ENCODE measurements at places on chromosomes 16 and 17.

GRCh38 chr17:72205357-72205756, 84.5 kb downstream of the SOX9 start:
- DNase-seq, result no peak

- DNase-seq, result no peak
These were observed 4.6 kb downstream of the CARMIL2 start for GRCh38 chr16:67649494-67649931.

GRCh38 chr16:3745751-3746355, 28.5 kb upstream of the TRAP1 start:
- no peak for DNase-seq

DNA sequence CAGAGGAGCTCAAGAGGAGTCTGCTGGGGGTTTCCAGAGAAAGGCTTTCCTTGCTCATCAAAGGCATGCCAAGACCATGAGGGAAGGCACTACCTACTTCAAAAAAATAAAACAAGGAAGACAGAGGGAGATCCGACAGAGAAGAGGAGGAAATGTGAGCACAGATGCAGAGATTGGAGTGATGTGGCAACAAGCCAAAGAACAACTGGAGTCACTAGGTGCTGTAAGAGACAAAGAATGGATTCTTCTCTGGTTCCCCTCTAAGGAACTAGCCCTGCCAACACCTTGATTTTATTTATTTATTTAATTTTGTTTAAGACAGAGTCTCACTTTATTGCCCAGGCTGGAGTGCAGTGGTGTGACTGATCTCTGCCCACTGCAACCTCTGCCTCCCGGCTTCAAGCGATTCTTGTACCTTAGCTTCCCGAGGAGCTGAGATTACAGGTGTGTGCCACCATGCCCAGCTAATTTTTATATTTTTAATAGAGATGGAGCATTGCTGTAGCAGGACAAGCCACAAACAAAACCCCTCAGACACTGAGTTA, 13.8 kb upstream of the ACSF2 start:
- DNase-seq, result no peak

- DNase-seq, result no peak
These were observed 20.6 kb downstream of the SLC38A10 start for GRCh38 chr17:81274471-81274855.

DNA sequence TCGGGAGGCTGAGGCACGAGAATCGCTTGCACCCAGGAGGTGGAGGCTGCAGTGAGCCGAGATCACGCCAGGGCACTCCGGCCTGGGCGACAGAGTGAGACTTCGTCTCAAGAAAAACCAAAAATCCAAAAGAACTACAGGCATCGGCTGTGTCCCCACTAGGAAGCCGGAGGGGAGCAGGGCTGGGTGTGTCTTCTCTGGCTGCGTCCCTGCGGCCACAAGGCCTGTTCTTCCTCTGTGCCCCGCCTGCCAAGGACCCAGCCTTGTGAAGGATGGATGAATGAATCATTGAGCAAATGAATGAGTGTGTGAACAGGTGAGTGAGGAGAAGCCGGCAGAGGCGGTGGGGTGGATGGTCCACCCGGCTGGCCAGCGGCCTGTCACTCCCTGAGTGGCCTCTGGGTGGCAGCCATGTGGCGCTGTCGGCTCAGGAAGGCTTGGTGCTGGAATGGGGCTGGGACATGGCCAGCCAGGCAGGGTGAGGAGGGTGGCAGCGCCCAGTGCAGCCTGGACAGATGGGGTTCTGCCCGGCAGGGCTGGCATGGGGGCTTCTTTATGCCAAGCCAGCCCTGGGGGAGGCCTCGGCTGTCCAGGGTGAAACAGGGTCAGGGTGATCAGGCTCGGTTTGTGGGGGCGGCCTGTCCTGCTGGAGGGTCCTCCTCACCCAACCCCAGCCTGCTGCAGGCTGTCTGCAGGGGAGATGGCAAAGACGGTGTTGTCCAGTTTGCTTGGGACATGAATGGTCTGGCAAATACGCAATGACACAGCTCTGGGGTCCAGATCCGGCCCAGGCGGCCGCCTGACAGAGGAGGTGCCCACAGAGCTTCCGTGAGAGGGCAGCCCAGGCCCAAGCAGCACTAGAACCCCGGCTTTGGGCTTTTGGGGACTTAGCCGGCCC, 21.7 kb downstream of the SLC25A10 start:
- no peak for DNase-seq

- no peak for DNase-seq
These were observed 4.1 kb downstream of the ICAM2 start for GRCh38 chr17:64016231-64016784.

- no peak for DNase-seq
These were observed 97.1 kb upstream of the HS3ST3A1 start for GRCh38 chr17:13698832-13699231.

- DNase-seq, result no peak
These were observed 2.8 kb upstream of the FUS start for GRCh38 chr16:31177136-31177535.

DNA sequence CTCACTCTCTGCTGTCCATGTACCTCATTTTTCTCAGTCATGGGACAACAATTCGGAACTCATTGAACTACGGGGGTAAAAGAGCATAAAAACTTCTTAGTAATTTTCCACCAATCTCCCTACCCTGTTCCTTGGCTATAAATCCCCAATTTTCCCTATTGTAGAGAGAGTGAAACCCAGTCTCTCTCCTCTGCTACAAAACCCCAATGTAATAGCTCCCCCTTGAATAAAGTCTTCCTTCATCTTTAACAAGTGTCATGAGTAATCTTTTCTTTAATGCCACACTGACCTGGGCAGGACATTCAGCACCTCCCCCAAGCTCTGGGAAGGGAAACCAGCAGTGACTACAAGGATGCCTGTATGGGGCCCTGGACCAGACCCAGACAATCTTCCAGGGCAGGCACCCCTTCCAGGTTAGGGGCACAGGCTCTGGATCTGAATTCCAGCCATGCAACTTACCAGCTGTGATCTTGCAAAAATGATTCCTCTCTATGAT, 10.2 kb upstream of the EIF1 start:
- no peak for DNase-seq

DNA sequence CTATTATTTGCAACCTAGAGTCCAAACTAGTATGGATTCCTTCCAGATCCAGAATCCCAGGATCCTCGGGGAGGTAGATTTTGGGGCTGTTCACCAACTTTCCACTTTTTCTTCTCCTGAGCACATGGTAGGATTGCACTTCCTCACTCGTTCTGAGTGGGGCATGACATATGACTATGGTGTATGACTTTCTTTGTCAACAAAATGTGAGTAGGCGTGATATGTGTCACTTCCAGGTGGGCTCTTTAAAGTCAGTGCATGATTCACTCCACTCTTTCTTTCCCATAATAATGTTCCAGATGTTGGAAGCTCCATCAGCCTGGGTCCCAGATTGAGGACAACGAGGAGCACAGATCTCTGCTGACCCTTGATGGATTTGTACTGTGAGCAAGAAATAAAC, 21.5 kb downstream of the IRX5 start:
- DNase-seq, result no peak

- no peak for DNase-seq
These were observed 44.8 kb upstream of the IRX3 start for GRCh38 chr16:54331241-54332002.

GRCh38 chr17:4476511-4477070, 22.1 kb upstream of the SPNS2 start:
- DNase-seq, result no peak

DNA sequence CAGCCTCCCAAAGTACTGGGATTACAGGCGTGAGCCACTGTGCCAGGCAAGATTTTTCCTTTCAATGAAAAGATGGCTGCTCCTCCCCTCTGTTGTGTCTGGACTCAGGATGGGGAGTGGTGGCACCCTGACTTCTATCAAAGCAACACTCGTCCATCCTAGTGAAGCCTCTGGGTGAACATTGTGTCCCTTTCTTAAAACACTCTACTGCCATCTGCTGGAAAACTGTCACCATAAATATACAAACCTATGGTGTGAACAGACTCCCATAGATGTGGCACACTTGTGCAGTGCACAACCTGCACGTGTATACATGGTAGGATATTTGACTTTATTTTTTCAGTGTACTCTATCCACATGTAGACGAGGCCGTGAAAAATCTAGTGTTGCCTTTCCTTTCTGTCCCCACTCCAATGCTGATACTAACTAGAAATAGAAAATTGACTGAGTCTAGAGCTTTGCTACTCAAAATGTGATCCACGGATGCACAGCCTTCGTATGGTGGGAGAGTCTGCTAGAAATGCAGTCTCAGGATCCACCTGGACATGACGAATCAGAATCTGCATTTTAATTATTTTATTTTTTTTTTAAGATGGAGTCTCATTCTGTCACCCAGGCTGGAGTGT, 55.9 kb upstream of the PLCG2 start:
- no peak for DNase-seq

DNA sequence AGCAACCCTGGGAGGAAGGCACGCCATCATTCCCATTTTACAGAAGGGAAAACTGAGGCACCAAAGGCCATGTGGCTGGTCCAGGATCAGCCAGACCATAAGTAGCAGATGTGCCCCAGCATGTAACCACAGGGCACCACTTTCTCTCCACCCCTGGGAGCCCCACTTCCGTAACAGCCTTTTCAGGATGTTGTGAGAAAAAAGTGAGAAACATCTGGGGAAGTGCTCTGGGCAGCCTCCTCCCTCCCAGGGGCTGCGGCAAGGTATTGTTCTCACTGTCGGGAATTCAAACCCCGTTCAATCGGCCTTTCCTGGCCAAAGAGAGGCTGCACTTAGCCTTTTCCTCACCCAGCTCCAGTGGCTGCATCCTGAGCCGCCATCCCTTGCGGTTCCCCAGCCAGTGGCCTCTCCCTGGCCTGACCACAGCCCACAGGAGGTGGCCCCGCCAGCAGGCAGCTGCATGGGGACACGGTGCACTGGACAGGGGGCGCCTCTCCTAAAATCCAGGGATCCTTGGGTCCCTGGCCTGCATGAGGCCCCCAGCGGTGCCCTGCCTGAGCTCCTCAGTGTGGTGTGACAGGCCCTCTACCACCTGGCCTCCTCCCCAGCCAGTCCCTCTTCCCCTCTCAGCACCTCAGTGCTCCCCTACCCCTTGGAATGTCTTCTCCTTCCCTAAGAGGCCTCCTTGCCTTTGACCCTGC, 5.7 kb upstream of the CDH5 start:
- DNase-seq, result no peak

GRCh38 chr16:85759136-85759535, 8.2 kb upstream of the C16orf74 start:
- DNase-seq, result no peak

DNA sequence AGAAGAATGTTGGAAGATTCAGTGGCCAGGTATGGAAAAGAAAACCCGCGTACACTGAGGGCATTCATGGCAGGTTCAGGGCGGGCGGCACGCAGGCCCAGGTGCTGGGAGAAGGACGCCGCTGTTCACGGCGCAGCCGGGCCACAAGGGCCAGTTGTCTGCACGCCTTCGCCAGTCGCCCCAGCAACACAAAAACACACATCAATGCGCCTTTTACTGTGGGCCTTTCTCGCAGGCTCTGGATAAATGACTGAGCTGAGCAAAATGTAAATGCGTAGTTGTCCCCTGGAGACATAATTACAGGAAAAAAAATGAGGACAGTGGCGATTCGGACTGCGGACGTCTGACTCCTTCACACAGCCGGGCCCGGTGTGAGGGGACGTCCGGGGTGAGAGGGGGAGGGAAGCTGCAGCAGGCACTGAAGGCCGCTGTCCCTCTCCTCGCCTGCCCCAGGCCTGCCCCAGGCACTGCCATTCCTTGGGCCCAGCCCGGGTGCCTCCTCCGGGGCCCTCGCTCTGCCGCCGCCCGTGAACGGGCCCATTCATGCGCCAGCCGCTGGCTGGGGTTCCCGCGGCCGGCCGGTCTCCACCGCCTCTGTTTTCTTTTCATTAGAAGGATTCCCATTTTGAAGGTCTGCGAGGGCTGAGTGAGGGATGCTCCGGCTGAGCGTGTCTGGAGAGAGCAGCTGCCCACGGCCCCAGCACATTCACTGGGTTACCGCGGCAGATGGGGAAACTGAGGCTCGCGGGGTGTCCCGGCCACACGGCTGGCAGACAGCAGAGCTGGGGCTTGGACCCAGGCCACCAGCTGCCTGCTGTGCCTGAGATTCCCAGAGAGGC, 6.5 kb upstream of the ZNF469 start:
- DNase-seq, result no peak

GRCh38 chr17:82627405-82627804, 20.8 kb downstream of the WDR45B start:
- no peak for DNase-seq

- DNase-seq, result no peak
These were observed 29.6 kb downstream of the NTN1 start for GRCh38 chr17:9050801-9051401.

DNA sequence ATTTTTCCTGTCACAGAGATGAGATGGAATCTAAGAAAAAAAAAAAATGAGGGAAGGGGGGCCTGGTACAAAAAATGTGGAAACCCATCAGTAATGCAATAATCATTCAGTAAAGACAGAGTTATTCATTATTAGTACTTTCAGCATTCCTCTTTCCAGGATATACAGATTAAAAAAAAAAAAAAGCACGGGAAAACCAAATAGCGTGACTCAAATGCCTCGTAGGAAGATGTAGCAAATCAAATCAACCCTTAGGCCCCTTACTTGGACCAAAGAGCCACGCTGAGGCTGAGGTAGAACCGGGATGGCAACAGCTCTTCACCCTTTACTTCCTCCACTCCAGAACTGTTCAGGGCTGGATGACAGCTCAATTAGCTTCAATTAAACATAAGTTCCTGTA, 52.5 kb downstream of the SMG6 start:
- no peak for DNase-seq

DNA sequence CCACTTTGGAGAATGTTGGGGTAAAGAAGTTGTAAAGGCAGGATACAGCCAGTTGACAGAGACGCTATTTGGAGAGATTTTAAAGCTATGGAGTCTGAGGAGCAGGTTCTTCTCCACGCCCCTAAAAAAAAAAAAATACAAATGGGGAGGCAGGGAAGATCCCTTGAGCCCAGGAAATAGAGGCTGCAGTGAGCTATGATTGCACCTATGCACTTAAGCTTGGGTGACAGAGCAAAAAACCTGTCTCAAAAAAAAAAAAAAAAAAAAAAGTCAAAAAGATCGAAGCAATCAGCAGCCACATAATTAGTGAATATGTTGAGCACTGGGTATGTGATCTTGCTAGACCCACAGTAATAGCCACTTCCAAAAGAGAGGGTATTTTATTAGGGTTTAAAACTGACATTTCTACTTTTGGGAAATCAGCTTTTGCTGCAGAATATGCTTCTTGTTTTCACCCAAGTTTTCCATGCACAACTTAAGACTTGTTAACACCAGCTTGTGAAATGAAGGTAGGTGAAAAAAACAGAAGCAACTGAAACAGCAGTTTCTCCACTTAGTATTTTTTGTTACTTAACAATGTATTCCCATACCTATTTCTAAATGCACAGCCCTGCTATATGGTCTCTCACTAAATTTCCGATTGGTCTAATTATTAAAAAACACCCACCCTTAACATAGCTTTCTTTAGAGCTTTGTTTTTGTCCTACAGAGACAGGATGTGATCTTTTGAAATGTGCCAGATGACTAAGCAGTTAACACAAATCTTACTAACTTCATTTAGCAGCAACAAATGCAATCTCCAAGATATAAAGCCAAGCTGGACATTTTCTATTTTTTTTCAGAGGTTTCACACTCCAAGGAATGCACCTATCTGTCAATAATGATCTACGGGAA, 2.5 kb upstream of the ARL6IP1 start:
- DNase-seq, result no peak

GRCh38 chr17:21095735-21096134, 31.0 kb upstream of the DHRS7B start:
- no peak for DNase-seq

Data from stimulated activated CD8-positive, alpha-beta memory T cell treated with anti-CD3 and anti-CD28 coated beads, Interleukin-2, amount 100 ng/mL, for 1 hour (primary cell).